Mammary epithelial cell (primary cell): ENCODE measurements at places on chromosomes 5 and 9.

- no peak for DNase-seq
Observed at GRCh38 chr9:130756037-130756436, 62.5 kb downstream of the EXOSC2 start.

DNA sequence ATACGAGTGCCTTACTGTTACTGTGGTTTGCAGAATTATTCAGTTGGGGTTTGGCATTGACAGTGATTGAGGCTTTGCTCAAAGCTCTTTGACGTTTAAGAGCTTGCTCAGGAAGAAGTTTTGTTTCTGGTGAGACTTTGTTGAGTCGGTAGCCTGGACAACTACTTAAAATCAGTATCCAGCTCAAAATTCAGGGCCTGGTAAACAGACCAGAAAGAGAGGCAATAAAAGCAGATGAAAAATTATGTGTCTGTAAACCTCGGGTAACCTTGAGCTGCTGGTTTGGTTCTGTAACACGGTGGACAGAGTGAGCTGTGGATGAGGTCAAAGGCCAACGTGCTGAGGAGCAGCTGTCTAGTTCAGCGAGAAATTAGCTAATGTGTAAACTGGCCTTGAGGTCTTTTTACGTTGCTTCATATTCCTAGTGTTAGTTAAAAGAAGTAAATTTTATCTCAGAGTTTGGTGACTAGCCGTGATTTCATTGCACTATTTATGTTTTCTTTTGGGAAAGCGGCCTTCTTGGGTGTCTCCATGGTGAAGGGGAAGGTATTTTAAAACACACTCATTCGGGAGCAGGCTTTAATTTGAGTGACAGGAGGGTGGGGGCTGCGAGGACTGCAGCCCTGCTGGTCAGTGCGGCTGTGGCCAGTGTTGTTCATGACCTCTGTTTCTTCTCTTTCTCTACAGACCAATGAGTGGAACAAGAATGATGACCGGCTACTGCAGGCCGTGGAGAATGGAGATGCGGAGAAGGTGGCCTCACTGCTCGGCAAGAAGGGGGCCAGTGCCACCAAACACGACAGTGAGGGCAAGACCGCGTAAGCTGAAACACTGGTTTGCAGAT lies 82.0 kb upstream of the TTC23L start:
- no peak for DNase-seq

DNA sequence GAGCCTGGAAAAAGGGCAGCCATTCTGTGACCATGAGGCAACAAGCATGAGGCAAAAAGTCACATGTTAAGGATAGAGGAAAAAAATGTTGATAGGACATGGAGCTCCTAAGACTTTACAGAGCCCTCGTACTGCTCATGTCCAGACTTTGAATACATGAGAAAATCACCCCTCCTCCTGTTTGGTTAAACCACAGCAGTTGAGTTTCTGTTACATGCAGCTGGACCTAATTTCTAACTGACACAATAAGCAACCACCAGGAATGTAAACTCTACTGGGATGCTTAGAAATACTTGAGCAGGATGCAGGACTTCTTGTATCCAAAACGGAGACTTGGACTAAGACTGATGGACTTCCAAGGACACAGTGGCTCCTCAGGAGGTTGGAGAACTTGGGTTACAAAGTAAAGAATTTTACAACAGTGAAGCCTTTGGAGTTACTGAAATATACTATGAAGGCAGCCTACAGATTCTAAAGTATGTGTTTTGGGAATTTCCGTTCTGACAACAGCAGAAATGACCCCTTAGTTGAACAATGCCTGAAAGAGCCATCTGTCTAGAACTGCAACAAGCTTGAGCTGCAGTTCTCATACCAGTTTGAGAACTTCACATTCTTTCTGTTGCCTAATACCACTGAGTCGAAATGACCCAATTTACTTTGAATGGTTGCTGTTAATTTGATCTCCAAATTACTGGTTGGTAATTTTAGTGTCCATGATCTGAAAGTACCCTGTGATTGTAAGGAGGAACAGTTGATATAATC lies 268.9 kb downstream of the PIK3R1 start:
- peak; percentile 31 for DNase-seq

- no peak for DNase-seq
Observed at GRCh38 chr9:107348836-107349235, 65.8 kb downstream of the RAD23B start.

DNA sequence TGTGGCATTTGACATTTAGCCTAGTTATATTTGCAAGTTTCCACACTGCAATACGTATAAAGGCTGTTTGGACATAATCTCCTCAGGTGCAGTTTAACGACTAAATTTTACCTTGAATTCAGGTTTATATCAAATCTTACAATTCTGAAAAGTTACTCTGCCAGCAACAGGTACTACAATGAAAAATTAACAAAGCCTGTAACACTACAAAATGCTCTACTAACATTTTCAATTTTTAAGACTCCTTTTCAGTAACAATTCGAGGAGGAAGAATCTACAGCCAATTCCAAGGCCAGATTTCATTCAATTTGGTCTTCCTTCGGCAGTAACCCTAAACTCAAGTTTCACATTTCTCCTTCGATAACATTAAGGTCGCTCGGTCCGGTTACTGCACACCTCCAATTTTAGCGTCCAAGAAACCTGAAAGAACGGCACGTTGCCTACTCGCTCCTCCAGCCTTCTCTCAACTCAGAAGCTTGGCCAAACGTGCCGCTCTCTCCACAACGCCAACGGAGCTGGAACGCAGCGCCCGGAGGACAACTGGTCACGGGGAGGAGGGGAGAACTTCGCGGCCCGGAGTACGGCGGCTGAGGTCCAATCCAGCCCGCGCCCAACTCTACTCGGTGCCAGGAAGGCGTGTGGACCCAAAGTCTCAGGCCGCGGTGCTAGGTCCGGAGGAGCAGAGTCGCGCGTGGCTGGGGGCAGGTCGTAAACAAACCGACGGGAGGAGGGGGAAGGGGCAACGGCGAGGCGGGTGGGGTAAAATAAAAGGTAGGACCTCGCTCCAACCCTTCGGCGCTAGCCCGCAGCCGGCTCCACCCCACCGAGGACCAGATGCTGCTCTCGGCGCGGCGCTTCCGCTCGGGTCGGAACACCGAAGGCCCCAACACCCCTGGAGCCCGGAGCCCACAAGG lies 681 bp downstream of the FNIP1 start:
- peak; percentile 67 for DNase-seq

- no peak for DNase-seq
Observed at GRCh38 chr9:137194388-137194787, 5.9 kb downstream of the SSNA1 start.

GRCh38 chr5:38434966-38435705 lies 121.3 kb downstream of the LIFR start:
- no peak for DNase-seq

GRCh38 chr5:60256546-60256945 lies 363.0 kb upstream of the PDE4D start:
- no peak for DNase-seq

DNA sequence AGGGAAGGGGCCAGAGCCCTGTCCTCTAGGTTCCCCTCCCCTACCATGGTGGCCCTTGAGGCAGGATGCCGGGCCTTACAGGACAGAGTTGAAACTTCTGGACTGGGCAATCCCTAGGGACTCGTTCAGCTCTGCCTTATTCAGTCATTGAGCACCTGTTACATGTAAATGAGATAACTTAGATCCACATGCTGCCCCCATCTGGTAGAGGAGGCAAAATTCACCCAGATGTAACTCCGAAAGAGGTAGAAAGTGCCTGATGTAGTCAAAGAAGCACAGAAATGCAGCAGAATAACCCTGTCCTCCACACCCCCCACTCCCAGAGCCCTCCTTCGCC lies 1.5 kb downstream of the GGTA1 start:
- peak; percentile 70 for DNase-seq

DNA sequence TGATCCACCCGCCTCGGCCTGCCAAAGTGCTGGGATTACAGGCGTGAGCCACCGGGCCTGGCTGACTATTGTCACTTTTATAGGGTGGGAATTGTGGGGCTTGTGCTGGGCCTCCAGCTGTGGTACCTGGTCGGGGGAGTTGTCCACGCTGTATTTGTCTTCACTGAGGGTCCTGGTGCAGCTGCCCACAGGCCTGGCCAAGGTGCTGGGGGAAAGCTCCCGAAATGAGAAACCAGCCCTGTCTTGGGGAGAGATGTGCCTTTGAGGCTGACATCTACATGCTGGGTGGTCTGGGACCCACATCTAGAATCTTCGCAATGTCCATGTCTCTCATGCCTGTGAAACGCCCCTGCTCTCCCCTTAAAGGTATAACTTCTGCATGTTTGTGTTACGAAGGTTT lies 2.6 kb downstream of the EXOC3 start:
- no peak for DNase-seq

GRCh38 chr9:113503131-113503541 lies 39.6 kb downstream of the RGS3 start:
- no peak for DNase-seq
